Thoracic aorta (tissue), 2 donors: ENCODE measurements at places on chromosomes 11 and 22. TPM values are rescaled to one million over a fixed set of nuclear protein-coding genes. Genes with fewer than 3 reads are reported as not detected.

The GPR83 gene
- 0.27 TPM for total RNA-seq

- no peak for DNase-seq
These were observed 2.3 kb downstream of the STT3A start for GRCh38 chr11:125594958-125595357.

DNA sequence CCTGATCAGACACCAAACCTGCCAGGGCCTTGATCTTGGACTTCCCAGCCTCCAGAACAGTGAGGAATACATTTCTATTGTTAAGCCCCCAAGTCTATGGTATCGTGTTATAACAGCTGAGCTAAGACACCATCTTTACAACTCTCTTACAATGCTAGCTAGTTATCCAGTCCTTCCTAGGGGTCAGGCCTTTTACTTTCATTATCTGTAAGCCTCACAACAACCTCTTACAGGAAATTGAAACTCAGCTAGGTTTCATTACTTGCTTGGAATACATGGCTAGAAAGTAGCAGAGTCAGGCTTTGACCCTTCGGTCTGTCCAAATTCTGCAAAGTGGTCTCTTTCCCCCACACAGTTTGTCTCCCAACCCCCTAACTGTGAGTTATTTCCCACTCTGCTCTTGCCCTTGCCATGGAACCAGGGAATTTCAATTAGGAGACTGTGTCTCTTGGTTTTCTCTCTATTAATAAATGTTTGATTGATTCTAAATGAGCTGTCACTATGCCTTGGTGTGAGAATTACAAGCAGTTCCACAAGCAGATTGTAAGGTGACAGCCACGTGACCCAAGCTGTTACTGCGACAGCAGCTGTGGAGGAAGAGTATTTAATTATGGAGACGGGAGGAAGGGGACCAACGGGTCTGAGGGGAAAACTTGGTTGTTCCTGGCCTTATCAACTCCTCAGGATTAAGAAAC is 38.4 kb upstream of the CLMP start:
- DNase-seq: no peak

- no peak for DNase-seq
These were observed 7.3 kb upstream of the SGSM3 start for GRCh38 chr22:40363059-40363458.

GRCh38 chr11:36513965-36514364 is 3.9 kb upstream of the TRAF6 start:
- no peak for DNase-seq

DNA sequence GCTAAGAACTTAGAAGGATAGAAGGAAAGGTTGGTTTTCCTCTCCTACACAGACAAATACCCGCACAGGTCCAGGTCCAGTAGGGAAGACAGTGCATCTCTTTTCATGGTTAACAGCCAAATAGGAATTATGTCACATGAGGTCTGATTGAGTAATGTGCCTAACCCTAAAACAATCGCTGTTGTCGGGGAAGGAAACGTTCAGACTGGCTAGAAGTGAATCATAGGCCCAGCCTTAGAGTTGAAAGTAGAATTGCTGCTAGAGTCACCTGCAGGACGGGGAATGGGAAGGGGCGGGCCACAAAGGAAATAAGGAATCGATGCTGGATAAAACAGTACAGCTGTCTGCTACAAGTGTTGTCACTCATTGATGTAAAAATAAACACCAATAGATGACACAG is 12.4 kb upstream of the HTATIP2 start:
- DNase-seq: no peak

DNA sequence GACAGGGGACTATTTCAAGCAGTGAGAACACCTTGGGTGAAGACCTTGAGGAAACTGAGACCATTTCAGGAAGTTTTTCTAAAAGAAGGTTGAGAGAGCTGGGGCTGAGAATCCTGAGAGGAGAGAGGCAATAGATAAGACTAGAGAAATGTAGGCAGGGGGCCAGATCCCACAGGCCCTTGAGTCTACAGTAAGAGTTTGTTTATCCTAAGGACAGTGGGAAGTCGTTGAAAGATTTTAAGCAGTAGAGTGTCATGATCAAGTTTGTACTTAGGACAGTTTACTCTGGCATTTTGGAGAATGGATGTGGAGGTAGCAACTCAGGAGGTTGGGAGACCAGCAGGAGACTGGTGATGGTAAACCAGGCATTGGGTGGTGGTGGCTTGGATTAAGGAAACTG is 17.1 kb downstream of the HSD17B12 start:
- no peak for DNase-seq

DNA sequence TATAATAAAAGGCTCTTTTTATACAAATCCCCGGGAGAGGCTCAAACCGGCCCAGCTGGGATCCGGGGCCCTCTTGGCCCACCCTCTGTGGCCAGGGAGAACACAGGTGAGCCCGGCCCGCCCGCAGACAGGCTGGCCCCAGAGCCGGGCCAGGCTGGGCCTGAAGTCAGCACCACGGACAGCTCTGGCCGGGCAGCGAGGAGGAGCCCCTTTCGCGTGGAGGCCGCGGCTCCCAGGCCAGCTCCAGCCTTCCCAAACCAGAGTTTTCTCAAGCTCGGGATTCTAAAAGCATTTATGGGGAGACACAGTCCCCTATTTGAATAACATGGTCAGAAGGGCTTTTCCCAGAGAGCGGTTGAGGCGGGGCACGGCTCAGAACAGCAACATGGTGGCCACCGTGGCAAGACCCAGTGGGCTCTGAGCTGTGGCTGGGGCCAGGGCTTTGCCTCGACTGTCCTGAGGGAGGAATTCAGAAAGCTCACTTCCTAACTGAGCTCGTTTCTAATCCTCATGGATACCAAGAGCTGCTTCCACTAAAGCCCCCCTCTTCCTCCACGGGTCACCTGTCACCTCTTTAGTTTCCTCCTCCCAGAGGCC is 115.4 kb downstream of the BRD1 start:
- DNase-seq: no peak
